ENCODE measurements at places on chromosomes 7 and 10.

DNA sequence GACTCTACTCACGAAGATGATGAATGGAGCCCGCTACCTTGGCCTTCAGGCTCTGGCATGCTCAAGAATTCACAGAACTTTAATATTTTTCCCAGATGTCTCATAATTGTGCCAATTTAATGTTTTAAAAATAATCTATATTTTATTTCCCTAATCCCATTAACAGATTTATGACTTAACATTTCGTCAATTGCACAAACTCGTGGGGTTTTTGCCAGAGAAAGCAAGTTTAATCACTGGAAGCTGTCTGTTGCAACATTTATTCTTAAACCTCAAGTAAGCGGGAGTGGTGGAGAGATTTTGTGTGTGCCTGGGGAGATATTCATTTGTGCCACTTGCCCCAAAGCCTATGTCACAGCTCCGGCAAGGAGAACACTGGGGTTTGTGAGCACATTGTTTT lies 117.9 kb downstream of the TEX36 start:
- DNase-seq: no peak

GRCh38 chr10:93413252-93413689 lies 68.9 kb downstream of the MYOF start:
- no peak for DNase-seq

DNA sequence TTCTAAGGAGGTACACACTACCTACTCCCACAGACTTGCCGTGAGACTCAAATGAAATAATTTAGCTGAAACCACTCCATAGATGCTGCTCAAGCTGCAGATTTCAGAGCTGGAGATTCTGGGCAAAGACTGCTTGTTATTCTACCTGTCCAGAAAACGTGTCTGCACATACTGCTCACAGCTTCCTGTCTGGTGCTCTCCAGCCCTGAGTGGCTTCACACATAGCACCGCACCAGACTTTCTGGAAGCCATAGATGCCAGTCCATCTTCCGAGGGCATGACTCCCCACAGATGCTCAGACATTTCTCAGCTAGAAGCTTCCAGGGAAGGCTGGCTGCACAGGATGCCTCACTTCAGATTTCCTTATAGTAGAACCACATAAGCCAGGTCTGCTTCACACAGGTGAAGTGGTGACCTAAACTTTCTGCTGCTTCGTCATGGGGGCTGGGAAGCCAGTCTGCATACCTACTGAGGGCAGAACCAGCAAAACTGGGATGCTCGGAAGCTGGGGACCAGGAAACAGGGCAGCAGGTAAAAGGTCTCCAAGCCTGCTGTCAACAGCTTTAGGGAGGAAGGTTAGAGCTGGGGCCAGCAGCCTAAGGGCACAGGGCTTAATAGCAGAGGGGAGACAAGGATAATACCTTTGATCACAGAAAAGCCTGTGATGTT lies 18.2 kb downstream of the CCDC6 start:
- no peak for DNase-seq

DNA sequence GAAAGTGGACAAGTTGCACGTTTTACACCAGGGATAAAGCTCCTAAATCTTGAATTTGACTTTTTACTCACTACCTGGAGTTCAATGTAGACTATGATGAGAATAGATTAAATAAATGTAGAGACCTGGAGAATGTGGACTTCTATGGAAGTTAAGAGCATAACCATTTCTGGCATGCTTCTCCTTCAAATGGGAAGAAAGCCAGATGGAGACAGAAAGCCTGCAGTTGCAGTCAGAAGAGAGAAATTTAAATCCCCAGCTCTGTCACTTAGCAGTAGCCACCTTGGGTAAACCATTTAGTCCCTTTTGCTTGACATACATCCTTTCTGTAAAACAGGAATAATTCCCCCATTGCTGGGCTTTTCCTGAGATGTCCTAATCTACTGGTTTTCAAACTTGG lies 355.3 kb upstream of the AUTS2 start:
- DNase-seq: no peak

GRCh38 chr10:61248013-61248412 lies 205.2 kb downstream of the TMEM26 start:
- no peak for DNase-seq

All from stimulated activated CD4-positive, alpha-beta T cell treated with anti-CD3 and anti-CD28 coated beads, Interleukin-2, amount 100 ng/mL, for 48 hours (primary cell).